ENCODE measurements at places on chromosomes 6 and 20. TPM values are rescaled to one million over a fixed set of nuclear protein-coding genes. Genes with fewer than 3 reads are reported as not detected.

GRCh38 chr6:28865401-28866204, 58.2 kb downstream of the TRIM27 start:
- peaks cover 18% of the 10 kb centered on the region for H3K4me1 ChIP-seq
- H3K36me3 ChIP-seq = no peaks in the 10 kb centered on the region
- DNase-seq = no peak
- H3K27ac ChIP-seq = peak overlapping the region; percentile 84
- peaks cover 4% of the 10 kb centered on the region for H3K27me3 ChIP-seq

DNA sequence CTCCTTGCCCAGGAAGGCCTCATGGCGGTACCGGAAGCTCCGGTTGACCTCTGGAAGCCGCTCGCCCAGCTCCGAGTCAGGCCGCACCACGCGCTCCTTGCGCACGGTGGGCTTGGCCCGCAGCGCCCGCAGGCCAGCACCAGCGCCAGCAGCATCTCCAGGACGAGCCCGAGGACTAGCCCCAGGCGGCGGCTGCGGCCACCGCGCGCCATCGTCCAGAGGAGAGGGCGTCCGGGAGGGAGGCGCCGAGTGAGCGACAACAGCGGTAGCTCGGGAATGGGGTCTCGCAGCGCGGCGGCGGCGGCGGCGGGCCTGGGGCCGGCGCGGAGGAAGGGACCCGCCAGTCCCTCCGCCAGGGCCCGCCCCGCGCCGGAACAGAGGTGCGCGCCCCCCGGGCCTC, 27.6 kb upstream of the CGA start:
- no peaks in the 10 kb centered on the region for H3K36me3 ChIP-seq
- H3K27ac ChIP-seq = no peak overlapping the region
- peaks cover 10% of the 10 kb centered on the region for H3K27me3 ChIP-seq
- H3K4me1 ChIP-seq = no peaks in the 10 kb centered on the region

DNA sequence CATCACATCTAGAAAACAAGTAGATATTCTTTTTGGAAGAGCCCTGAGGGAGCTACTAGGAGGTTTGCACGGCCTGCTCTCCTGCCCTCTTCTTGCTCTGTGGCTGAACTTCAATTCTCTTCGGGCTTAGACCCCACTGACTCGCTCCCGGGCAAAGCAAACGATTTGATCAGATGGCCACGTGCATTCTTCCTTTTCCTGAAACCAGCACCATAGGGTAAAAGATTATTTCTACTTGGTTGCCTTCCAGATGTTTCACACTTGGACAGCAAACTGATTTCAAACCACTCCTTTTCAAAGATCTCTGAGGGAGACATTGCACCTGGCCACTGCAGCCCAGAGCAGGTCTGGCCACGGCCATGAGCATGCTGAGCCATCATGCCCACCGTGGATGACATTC, at the start of gene SLC22A1:
TSS of gene SLC22A1 (plus strand) at position 258 of the 400 bp plus-strand sequence. CDS start at position 379, 121 bp downstream.
- no peak for DNase-seq
- H3K4me1 ChIP-seq = no peaks in the 10 kb centered on the region
- H3K27ac ChIP-seq = no peak within 1 kb of the TSS
- no peak within 1 kb of the TSS for H3K4me3 ChIP-seq

GRCh38 chr6:47258724-47259347, 50.9 kb downstream of the TNFRSF21 start:
- no peaks in the 10 kb centered on the region for H3K4me1 ChIP-seq
- H3K36me3 ChIP-seq = no peaks in the 10 kb centered on the region
- no peaks in the 10 kb centered on the region for H3K27me3 ChIP-seq

GRCh38 chr6:169833258-169833794, 81.9 kb downstream of the ERMARD start:
- H3K4me3 ChIP-seq = no peak overlapping the region
- H3K4me1 ChIP-seq = peaks cover 18% of the 10 kb centered on the region
- no peaks in the 10 kb centered on the region for H3K36me3 ChIP-seq
- DNase-seq = no peak

DNA sequence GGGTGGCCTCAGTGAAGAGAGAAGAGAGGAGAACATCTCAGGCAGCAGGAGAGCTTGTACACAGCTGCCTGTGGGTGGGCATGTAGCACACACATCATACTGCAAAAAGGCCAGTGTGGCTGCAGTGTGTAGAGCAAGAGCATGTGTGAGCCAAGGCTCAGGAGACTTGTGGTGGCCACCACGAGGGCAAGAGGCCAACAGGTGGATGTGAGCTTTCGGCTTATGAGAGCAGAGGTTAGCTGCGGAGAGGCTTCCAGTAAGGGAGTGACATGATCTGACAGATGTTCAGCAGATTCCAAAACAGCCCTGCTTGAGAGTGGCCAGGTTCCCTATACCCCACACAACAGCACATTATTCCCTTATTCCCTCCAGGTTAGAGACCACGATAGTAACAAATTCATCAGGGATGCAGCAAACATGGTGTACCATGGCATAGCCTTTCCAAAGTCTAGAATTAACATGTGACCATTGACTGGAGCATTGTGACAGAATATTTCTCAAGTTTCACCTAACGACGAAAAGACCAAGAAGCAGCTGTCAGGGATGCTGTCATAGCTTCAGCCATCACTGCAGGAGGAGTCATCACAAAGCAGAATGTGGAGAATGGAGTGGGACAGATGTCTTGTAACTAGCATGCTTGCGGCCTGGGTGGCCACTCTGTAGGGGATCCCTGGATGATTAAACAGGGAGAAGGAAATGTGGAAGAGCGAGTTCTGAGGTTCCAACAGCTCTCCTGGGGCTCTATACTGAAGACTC, 23.1 kb downstream of the HM13 start:
- H3K4me1 ChIP-seq = peaks cover 6% of the 10 kb centered on the region
- peaks cover 79% of the 10 kb centered on the region for H3K36me3 ChIP-seq
- no peak for DNase-seq

Gene AGPAT1
- total RNA-seq = 30.4 TPM

Gene MYLK4
- 4.0 TPM for total RNA-seq

Gene KIF13A
- 73.0 TPM for total RNA-seq

Gene BMP2
- 40.4 TPM for total RNA-seq

Gene NHSL1
- total RNA-seq = 62.6 TPM

Gene BLOC1S5
- total RNA-seq = 9.8 TPM
